ENCODE measurements at places on chromosomes 12 and 14. TPM values are rescaled to one million over a fixed set of nuclear protein-coding genes. Genes with fewer than 3 reads are reported as not detected.

Gene RNFT2
- total RNA-seq: 2.3 TPM

Gene MTHFD1
- 41.6 TPM for total RNA-seq

Gene CFAP54
- total RNA-seq: 5.1 TPM

Gene ADAMTS20
- not detected for total RNA-seq

Gene LRRC23
- total RNA-seq: 14.9 TPM

Gene GPR65
- 0.17 TPM for total RNA-seq

Gene KHNYN
- total RNA-seq: 55.2 TPM
